Effector memory CD4-positive, alpha-beta T cell (primary cell): ENCODE measurements at places on chromosomes 7 and 10.

DNA sequence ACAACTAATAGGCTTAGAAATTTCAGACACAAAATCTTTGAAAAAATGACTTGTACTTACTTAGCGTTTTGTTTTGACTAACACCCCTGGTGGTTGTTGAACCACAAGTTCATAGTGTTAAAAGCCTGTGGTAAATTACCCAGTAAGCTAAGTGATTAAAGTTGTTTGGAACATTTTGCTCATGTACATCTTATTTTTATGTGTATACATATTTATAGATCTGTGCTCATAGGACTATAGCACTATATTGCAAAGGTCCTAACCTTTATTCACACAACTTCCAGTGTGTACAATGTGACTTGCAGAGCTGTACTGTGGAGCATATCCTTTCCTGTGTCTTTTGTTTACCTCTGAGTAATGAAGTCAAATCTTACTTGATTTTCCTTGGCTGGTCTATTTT, 79.6 kb downstream of the BMPR1A start:
- no peak for DNase-seq

- DNase-seq, result no peak
These were observed 289.4 kb downstream of the DNAJB6 start for GRCh38 chr7:157625973-157626742.

- no peak for DNase-seq
These were observed 262.8 kb downstream of the AUTS2 start for GRCh38 chr7:69860941-69861622.

DNA sequence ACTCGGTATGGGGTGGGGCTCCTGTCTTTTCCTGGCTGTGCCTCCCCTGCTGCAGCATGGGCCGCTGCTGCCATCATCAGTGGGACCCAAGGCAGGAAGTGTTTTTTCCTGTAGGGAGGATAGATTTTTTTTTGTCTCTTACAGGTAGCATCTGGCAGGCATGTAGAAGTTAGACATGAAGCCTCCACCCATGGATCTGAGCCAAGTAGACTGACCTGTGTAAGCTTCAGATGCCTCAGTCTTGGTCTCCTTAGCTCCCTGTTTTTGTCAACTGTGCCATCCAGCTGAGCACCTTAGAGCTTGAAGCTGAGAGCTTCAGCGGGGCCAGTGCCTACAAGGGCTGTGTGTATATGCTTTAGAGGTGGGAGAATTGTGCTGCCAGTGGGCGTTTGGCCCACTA, 93.5 kb downstream of the AUTS2 start:
- no peak for DNase-seq

DNA sequence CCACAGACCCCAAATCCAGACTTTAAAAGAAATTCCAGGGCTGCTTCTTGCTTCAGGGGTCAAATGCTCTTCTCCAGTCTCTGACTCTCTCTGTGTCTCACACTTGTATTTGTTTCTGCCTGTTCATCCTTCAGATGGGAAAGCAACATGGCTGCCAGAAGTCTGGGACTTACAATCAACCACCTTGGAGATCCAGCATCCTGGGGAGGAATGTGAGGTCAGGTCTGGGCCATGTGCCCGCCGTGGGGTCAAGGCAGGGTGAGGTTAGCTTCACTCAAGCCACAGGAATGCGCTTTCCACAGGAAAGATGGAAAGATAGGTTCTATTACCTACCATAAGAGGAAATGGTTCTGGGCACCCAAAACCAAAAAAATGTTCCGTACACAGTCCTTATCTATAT, 34.3 kb upstream of the NPVF start:
- DNase-seq, result no peak

DNA sequence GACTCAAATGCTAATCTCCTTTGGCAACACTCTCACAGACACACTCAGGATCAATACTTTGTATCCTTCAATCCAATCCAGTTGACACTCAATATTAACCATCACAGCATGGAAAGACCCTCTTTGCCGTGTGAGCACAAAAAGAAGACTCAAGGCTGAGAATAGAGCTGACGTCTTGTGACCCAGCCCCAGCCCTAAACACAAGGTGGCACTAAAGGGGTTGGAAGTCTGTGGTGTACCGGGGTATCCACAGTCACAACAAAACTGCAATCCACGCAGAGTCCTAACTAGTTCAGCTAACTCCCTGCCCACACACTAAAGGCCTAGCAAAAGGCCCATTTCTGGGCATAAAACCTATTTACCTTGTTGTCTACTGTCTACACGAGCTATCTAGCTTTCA, 200.1 kb downstream of the ACTR3B start:
- DNase-seq, result no peak

- no peak for DNase-seq
These were observed 67.4 kb upstream of the ELN start for GRCh38 chr7:73960548-73960947.

- DNase-seq, result no peak
These were observed 5.7 kb upstream of the HSPA12A start for GRCh38 chr10:116748041-116748440.

- no peak for DNase-seq
These were observed 83.4 kb upstream of the NMT2 start for GRCh38 chr10:15251791-15252380.

DNA sequence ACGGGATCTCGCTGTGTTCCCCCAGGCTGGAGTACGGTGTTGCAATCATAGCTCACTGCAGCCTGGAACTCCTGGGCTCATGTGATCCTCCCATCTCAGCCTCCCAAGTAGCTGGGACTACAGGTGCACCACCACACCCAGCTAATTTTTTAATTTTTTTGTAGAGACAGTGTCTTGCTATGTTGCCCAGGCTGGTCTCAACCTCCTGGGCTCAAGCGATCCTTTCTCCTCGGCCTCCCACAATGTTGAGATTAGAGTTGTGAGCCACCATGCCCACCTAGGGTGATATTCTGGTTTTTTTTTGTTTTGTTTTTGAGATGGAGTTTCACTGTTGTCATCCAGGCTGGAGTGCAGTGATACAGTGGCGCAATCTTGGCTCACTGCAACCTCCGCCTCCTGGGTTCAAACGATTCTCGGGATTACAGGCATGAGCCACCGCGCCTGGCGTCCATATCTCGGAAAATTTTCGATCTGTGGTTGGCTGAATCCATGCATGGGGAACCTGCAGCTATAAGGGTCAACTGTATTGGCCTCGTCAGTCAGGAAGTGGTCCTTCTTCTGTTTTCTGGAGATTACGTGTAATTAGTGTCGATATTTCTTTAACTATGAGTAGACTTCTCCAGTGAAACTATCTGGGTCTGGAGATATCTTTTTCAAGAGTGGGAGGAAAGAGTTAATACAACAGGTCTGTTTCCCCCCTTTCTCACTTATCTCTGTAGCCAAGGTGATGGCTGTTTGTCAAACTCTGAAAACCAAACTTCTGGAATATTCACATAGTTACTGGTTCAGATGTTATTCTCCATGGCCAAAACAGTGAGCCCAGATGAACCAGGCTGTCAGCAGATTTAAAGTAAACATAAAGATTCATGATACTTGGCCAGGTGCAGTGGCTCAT, 21.0 kb upstream of the FIS1 start:
- DNase-seq, result no peak
